HT-29 (cell line): ENCODE measurements at places on chromosomes 1 and 21.
A peak's percentile ranks its signal among the peaks of the same experiment; 100 is the strongest.

DNA sequence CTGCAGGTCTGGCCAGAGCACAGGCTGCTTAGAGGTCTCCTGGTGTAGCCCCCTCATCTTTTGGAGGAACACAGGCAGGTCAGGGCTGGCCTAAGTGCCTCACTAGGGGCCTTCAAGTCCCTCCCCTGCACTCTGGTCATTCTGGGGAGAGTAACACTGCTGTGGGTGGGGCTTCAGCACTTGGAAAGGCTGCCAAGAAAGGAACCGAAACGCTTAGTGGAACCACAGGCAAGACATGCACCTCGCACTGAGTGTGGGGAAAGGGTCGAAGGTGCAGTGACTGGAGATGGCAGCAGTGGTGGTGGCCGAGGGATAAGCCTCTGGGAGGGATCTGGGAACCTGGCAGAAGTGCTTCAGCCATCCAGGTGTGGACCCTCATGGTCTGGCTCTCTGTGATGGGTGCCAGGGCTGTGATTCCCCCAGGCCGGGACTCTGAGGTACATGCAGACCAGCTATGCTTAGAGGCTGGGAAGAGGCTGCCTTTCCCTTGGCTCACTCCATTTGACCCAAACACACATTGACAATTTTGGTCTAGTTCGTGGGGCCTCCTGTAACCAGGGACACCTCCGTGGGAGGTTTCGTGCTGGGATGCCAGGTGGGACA is 182.9 kb upstream of the CSF3R start:
- DNase-seq: no peak

GRCh38 chr1:8886589-8886988 is 8.1 kb upstream of the ENO1 start:
- no peak for DNase-seq

- DNase-seq: no peak
Observed at GRCh38 chr1:54324251-54325140, 81.7 kb downstream of the SSBP3 start.

GRCh38 chr1:174074757-174075156 is 52.6 kb upstream of the RC3H1 start:
- DNase-seq: peak; percentile 49

DNA sequence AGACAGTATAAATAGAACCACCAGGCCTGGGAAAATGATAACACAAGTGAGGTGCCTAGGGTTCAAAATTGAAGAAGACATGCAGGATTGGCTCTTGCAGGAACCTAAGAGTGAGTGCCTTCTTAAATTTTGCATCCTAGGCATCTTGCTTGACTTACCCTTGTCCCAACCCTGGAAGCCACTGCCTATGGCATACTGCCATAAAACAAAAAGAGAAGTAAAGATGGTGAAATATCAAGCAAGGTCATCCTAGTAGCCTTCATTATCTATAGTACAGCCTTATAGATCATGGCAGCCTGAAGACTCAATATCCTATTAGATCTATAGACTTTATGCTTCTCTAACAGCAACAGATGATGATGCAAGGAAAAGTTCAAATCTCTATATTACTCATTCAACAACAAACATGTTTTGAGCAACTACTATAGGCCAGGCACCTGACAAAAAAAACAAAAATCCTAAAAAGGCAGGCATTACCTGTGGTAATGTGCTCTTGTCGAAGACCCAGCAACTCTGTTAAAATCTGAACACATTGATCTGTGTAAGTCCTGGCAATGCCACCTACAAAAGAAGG is 6.3 kb downstream of the AP4B1 start:
- no peak for DNase-seq

GRCh38 chr21:38984568-38984967 is 178.8 kb downstream of the ETS2 start:
- no peak for DNase-seq

DNA sequence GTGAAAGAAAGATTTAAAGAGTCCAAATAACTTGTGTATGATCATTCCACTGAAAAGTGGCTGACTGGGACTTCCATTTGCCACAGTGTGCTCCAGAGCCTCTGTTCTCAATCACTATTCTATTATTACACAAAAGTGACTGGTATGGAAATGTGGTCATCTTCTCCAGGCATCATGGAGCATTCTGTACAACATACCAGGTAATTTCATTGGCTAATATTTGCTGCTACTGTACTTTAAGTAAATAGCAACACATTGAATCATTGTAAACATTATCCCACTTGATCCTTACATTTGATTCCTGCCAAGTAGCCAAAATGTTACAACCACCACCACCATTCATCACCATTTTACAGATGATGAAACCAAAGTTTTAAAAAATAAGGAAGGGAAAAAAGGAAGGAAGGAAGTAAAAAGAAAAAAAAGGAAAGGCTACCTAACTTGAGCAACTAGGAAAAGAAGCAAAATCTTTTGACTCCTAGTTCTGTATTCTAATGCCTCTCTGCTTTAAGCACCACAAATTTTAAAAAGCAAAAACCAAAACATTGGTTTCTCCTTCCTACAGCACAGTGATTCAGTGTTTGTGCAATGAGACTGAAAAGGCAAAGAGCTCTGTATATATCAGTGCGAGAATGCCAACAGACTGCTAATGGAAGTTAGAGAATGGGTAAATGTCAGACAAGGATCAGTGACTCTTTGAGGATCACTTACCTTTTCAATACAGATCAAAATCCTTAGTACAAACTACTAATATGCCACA is 361.4 kb upstream of the PTBP2 start:
- no peak for DNase-seq

- peak; percentile 76 for DNase-seq
Observed at GRCh38 chr21:36698981-36699545, at the start of gene SIM2. Gene SIM2 (plus strand): TSS chr21:36699115. CDS start chr21:36699747, 632 bp downstream.

GRCh38 chr1:11796036-11796828 is 9.5 kb downstream of the MTHFR start:
- DNase-seq: no peak

- no peak for DNase-seq
Observed at GRCh38 chr1:164452549-164452948, 106.4 kb upstream of the PBX1 start.

DNA sequence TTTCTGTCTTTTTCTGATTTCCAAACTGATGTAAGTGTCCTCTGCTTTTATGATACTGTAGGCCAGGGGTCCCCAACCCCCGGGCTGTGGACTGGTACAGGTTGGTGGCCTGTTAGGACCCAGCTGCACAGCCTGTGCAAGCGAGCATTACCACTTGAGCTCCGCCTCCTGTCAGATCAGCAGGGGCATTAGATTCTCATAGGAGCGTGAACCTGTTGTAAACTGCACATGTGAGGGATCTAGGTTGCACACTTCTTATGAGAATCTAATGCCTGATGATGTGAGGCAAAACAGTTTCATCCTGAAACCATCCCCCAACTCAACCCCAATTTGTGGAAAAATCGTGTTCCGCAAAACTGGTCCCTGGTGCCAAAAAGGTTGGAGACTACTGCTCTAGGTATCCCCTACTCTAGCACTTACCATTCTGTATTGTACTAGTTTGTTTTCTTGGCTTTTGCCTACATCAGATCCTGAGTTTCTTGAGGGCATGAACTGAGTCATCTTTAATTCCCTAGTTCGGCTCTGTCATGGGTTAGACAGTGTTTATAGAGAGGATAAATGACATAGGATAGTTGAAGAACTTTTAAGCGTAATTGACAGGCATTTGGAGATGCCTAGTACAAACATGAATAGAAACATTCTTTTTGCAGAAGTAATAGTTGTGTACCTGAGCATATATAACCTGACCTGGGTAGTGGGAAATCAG is 4.1 kb downstream of the ABCD3 start:
- DNase-seq: no peak

- no peak for DNase-seq
Observed at GRCh38 chr1:107532318-107532717, 391.5 kb downstream of the NTNG1 start.

DNA sequence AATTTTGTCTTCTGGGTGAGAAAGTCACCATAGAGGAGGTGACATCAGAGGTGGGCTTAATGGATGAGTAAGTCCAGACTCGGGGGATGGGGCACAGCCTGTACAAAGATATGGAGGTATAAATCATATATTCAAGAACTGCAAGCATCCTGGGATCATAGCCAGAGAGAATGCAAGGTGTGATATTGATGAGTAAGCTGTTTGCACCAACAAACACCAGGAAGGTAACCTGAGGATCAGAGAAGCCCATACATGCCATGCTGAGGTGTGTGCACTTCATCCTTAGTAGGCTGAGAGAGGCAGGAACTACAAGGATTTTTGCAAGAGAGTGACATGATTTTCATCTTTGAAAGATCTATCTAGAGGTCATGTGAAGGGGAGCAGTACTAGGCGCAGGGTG is 306.4 kb downstream of the HHAT start:
- DNase-seq: no peak

DNA sequence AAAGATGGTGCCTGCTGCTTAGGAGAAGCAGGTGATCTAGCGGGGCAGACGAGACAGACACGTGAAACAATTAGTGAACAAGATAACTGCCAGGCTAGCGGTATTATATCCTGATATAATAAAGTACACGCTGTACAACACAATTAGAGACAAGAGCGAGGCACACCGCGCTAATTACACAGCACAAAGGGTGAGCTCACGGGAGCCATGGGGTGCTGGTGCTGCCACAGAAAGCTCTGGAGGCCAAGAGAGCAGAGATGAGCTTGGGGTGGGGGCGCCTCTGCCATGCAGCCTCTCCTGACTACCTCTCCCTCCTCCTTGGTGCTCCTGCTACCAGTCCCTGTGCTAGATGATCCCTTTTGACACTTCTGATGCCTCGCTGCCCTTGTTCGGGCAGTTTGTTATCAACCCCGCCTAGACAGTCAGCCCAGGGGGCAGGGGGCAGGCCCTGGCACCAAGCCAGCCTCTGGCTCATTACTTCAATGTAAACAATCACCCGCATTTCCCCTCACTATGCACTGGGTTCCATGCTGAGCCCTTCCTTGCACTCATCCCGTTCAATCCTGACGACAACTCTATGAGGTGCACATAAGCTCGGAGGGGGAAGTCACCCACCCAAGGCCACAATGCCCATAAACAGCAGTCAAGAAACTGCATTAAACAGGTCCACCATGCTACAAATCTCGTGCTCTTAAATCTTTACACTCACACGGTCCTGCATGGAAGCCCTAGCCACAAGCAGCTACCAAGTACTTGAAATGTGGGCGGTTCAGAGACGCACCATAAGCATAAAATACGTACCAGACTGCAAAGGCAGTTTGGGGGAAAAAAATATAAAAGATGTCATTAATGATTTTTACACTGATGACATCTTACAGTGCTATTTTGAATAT is 103.0 kb downstream of the SSBP3 start:
- no peak for DNase-seq

DNA sequence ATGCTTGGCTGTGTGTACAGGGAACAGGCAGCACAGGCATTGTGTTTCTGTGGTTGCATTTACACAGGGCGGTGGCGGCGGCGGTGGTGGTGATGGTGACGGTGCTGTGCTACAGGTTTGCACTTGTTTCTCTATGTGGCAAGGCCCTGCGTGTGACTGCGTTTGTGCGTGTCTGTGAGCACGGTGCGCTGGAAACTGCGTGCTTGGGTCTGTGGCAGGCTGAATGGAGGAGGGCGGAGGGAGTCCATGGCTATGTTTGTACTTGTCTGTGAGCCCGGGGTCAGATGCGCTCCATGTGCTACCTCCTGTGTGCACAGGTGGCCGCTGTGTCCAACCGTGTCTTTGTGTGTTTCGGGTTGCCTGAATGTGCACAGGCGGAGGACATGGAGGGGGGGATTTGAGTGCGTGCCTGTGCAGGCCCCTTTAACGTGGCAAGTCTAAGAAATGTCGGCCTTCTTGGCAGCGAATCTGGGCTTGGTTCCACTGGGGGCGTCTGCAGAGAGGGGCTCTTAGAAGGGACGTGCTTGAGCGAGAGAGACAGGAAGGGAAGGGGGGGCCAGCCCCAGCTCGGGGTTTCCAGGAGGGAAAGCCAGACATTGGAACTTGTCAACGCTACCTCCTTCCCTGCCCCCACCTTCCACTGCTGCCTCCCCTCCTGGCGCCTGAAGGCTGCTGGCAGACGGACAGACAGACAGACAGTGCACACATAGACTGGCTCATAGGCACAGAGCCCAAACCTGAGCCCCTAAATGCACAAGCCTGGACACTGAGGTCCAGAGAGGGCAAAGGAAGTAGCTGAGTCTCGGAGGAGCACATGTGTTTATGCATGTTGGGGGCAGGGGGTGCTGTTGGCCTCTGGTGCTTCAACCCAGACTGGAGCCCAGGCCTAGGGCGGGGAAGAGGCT is 32.7 kb upstream of the WASF2 start:
- no peak for DNase-seq

- no peak for DNase-seq
Observed at GRCh38 chr1:19003371-19004290, 47.2 kb upstream of the IFFO2 start.

GRCh38 chr1:176691251-176692228 is 228.6 kb downstream of the PAPPA2 start:
- DNase-seq: peak; percentile 71

- DNase-seq: no peak
Observed at GRCh38 chr21:31203431-31204054, 140.5 kb downstream of the TIAM1 start.

DNA sequence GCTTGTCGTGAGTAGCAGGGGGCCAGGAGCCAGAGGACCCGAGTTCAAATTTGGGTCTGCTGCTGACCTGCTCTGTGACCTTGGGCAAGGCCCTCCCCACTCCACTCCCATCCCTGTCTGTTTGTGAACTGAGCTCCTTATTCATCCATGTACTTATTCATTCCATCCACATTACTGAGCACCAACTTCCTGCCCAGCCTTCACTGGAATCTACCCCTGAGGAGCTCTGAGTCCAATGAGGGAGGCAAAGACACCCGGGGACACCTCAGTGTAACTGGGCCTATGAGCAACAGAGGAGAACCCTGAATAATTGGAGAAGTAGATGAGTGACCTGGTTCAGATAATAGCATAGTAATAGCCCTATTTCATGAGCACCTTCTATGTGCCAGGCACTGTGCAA is 8.9 kb downstream of the BSND start:
- no peak for DNase-seq

DNA sequence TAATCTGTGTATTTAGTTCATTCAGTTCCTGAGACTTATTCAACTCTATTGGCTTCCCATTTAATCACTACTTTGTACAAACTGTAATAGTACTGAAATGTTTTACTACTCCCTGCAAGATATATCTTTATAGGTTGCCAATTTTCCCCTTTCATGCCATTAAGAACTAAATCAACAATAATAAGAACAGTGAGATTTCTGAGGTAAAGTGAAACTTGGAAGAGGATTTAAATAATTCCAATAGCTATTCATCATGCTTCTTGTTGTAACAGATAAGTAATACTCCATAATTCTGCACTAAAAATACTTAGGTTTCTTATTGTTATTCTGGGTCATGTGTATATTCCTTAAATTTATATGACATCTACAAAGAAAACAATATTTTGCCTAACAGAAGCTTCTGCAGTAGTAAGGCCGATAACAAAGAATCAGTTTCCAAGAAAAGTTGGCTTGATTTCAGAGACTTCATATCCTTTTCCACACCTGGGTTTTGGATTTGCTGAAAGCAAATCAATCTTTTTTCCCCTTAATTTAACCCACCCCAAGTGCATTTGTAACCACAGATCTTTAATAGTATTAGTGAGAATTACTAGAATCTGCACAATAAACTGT is 258.3 kb downstream of the FAF1 start:
- no peak for DNase-seq
